Natural killer cell (primary cell): ENCODE measurements at places on chromosomes 5 and 9.

DNA sequence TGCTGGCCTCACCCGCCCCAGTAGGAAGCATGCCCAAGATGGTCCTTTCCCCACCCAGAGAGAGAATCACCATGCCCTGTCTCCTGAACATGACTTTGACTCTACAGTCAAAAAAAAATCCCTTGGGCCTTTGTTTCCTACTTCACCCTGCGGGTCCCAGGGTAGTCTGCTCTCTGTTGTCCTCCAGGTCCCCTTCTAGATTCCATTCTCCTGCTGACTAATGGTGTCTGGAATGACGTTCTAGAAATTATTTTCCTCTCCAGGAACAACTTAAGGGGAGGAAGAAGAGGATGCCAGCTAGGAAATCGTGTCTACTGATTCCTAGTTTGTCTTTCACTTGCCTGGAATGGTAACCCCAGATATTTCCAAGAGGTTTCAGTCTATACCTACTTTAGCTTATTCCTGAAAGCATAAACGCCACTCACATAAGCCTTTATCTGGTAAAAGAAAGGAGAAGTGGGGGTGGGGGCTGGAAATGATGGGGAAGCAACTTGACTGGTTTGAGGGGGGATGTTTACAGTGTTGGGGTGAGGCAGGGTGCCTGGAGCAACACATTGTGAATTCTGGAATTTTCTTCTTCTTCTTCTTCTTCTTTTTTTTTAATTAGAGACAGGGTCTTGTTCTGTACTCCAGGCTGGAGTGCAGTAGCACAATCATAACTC is 93.9 kb downstream of the SNX18 start:
- H3K4me3 ChIP-seq: no peak overlapping the region
- no peaks in the 10 kb centered on the region for H3K27me3 ChIP-seq
- H3K27ac ChIP-seq: no peak overlapping the region
- DNase-seq: no peak

GRCh38 chr9:36764364-36765076 is 191.8 kb downstream of the MELK start:
- peaks cover 16% of the 10 kb centered on the region for H3K4me1 ChIP-seq
- no peaks in the 10 kb centered on the region for H3K36me3 ChIP-seq
- DNase-seq: no peak
- no peak overlapping the region for H3K27ac ChIP-seq

DNA sequence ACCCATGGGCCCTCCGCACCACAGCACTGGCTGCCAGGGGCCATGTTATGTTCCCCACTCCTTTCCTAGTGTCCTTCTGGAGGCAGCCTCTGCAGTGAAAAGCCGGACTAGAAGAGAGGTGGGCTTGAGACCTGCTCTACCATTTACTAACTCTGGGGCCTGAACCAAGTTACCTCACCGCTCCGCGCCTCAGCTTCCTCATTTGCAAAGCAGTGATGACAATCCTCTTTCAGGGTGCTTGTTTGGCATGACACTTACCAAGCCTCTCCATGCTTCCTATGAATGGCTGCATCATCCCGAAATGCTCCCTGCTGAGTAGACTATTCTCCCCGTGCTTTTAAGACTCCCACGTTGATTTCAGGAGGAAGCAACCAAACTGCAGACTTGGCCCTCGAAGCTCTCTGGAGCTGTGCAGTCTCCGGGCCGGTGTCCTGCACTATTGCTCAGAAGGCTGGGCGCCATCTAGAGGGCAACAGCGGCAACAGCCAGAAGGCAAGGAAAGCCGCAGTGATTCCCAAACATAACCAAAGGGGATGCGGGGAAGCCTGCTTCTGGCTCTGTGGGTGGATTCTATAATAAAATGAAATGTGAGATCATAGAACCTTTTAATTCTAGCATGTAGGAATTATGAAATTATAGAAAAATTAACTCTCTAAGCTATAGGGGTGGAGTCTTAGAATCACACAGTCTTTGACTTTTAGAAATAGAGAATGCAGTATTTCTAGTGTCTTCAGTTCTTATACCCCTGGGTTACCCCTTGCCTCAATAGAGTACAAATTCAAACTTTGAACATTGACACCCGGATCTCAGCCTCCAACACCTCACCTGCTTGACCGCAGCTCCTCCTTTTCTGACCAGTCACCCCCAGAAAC is 599.8 kb upstream of the BRINP1 start:
- no peak overlapping the region for H3K4me3 ChIP-seq
- no peak overlapping the region for H3K27ac ChIP-seq

- no peak overlapping the region for H3K4me3 ChIP-seq
- H3K27me3 ChIP-seq: no peaks in the 10 kb centered on the region
- H3K4me1 ChIP-seq: no peaks in the 10 kb centered on the region
- H3K27ac ChIP-seq: no peak overlapping the region
These were observed 11.6 kb downstream of the CEL start for GRCh38 chr9:133073086-133074014.

DNA sequence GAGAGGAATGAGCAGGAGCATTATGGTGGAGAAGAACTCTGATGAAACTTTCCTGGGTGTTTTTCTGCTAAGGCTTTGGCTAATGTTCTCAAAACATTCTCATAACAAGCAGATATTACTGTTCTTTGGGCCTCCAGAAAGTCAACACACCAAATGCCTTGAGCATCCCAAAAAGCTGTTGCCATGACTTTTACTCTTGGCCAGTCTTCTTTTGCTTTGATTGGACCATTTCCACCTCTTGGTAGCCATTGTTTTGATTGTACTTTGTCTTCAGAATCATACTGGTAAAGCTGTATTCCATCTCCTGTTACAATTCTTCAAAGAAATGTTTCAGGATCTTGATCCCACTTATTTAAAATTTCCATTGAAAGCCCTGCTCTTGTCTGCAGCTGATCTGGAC is 139.6 kb downstream of the MAN2A1 start:
- peaks cover 21% of the 10 kb centered on the region for H3K36me3 ChIP-seq
- H3K4me3 ChIP-seq: no peak overlapping the region
- DNase-seq: no peak
- no peaks in the 10 kb centered on the region for H3K27me3 ChIP-seq

- no peaks in the 10 kb centered on the region for H3K27me3 ChIP-seq
- H3K27ac ChIP-seq: no peak overlapping the region
- no peaks in the 10 kb centered on the region for H3K36me3 ChIP-seq
- no peak for DNase-seq
- H3K4me3 ChIP-seq: no peak overlapping the region
These were observed 15.1 kb downstream of the PDE8B start for GRCh38 chr5:77225531-77225930.

GRCh38 chr5:43729846-43730478 is 127.0 kb downstream of the NNT start:
- H3K27ac ChIP-seq: no peak overlapping the region
- H3K4me1 ChIP-seq: no peaks in the 10 kb centered on the region
- no peaks in the 10 kb centered on the region for H3K27me3 ChIP-seq
- H3K4me3 ChIP-seq: no peak overlapping the region

DNA sequence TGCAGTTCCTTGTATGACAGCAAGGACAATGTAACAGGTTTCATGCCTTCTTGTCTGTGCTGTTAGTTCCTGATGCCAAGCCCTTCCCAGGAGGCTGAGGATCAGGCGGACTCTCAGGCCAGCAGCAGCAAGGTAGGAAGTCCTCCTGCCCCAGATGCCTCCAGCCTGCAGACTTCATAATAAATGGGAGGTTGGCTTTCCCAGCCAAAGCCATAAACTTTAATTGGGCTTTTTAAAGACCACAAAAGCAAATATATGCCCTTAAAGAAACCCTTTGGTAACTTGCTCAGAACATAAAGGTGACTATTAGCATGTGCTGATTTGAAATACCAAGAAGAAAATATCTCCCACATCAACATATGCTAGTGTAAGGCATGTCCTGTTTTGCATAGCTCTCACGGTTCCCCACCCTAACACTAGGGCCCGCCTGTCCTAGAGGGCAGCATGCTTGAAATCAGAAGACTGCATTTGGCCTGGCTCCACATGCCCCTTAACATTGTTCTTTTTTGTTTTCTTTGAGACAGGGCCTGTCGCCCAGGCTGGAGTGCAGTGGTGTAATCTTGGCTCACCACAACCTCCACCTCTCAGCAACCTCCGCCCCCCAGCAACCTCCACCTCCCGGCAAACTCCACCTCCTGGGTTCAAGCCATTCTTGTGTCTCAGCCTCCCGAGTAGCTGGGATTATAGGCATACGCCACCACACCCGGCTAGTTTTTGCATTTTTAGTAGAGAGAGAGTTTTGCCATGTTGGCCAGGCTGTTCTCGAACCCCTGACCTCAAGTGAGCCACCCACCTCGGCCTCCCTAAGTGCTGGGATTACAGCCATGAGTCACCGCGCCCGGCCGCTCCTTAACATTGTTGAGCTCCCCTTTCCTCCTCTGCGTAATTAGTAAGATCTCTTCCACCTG is 44.6 kb upstream of the FCN1 start:
- H3K27ac ChIP-seq: no peak overlapping the region
- peaks cover 3% of the 10 kb centered on the region for H3K4me1 ChIP-seq
- H3K36me3 ChIP-seq: no peaks in the 10 kb centered on the region
- DNase-seq: no peak
- no peaks in the 10 kb centered on the region for H3K27me3 ChIP-seq
